GM06990 (cell line): ENCODE measurements at places on chromosomes 12 and 14.

DNA sequence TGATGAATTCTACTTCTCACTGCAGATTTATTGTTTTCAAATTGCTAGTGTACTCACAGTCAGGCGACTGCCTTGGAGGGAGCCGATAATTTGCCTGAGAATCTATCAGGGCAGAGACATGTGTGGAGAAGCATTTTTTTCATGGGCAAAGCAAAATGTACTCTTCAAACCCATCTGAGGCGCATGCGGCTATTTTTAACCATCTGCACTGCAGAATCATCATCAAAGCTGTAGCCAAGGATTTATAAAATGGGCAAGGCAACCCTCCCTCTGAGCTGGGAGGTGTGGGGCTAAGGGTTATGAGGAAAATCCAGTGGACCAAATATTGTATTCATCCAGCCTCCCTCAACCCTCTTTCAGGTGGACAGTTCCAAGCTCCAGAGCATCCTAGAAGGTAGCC is 37.7 kb downstream of the BEST3 start:
- DNase-seq = no peak

DNA sequence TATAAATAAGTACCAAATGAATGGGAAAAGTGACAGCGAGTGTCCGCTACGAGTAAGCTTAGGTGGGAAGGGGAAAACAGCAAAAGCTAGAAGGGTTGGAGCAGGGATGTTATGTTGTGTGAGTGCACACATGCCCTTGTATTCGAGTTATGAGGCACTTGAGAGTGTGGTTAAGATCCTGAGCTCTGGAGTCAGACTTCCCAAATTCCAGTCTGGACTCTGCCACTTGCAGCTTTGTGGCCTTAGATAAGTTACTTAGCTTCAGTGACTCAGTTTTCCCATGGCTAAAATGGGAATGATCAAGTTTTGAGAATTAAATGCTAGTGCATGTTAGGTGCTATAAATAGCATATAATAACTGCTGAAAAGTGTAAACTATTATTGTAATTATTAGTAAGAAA is 44.9 kb downstream of the KTN1 start:
- DNase-seq = no peak

- no peak for DNase-seq
Measured at GRCh38 chr12:124247331-124247730, 47.6 kb upstream of the RFLNA start.

- DNase-seq = no peak
Measured at GRCh38 chr12:52032446-52032803, 18.8 kb upstream of the NR4A1 start.

DNA sequence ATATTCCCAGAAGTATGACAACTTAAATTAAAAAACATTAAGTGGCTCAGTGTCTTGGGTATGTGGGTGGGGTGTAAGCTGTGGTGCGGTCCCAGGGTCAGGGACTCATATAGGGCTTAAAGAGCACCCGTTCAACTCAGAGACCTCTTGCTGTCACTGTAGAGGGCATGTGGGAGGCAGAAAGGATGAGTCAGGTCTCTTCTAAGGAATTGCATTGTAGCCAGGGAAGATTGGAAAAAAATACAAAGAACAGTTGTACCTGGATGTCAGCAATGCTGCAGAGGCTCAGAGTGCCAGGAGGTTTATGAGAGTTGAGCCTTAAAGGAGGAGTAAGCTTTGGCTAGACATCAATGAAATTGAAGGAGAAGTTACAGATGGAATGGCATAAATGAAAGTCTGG is 104.1 kb downstream of the MYRFL start:
- DNase-seq = no peak

GRCh38 chr14:86858031-86858430 is 1135.0 kb downstream of the GALC start:
- no peak for DNase-seq

DNA sequence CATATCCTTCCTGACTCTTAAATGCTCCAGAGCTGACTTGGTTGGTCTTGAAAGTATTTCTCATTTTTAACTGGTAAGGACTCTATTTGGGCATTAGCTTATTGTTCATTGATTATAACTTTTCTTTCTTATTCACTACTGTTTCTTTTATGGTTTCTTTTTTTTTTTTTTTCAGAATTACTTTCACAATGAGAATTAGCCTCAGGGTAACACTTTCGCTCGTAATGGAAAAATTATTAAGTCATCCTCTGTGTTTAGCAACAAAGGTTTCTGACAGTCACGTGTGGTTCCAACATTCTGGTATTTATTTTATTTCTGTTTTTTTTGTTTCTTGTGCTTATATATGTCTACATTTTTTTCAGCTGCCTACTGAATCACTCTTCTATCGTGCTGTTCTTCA is 80.0 kb downstream of the METTL25 start:
- no peak for DNase-seq

DNA sequence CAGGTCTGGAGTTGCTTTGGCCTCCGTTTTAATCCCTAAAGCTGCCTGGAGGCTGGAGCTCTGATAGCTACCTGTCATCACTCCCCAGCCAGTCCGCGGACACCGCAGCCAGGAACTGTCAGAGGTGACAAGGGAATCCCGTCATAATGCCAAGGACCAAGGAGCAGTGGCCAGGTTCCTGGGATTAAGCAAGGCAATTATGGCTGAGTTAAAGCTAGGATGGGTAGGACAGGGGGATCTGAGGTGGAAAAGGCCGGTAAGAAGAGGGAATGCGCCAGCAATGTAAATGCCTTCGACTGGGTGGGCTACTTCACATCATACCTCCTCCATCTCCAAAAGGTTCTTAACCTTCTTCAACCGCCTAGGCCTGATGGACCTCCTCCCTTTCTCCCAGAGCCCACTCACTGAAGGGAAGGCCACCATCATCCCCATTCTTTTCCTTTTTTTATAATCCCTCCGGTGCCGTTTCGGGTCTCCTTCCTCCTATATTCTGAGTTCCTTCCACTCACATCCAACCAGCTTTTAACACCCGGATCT is 1.9 kb downstream of the PPP1R3E start:
- DNase-seq = no peak

DNA sequence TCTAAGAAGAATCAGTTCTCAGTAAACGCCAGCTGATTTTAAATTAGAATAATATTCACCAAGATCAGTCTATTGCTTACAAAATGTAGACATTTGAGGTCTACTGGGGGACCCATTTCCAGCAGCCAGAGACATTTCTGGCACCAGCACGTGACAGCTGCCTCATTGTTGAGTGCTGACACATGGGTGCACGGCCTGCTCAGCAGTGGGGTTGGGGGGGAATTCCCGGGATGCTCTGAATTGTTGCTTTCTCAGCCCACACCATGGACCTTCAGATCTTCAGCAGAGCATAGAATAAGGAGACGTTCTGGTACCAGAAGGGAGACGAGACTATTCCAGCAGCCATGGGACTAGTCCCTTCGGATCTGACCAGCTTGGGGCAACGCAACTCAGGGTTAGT is 18.3 kb downstream of the PLEKHG7 start:
- no peak for DNase-seq

- DNase-seq = no peak
Measured at GRCh38 chr14:78567343-78567742, 397.2 kb downstream of the NRXN3 start.

DNA sequence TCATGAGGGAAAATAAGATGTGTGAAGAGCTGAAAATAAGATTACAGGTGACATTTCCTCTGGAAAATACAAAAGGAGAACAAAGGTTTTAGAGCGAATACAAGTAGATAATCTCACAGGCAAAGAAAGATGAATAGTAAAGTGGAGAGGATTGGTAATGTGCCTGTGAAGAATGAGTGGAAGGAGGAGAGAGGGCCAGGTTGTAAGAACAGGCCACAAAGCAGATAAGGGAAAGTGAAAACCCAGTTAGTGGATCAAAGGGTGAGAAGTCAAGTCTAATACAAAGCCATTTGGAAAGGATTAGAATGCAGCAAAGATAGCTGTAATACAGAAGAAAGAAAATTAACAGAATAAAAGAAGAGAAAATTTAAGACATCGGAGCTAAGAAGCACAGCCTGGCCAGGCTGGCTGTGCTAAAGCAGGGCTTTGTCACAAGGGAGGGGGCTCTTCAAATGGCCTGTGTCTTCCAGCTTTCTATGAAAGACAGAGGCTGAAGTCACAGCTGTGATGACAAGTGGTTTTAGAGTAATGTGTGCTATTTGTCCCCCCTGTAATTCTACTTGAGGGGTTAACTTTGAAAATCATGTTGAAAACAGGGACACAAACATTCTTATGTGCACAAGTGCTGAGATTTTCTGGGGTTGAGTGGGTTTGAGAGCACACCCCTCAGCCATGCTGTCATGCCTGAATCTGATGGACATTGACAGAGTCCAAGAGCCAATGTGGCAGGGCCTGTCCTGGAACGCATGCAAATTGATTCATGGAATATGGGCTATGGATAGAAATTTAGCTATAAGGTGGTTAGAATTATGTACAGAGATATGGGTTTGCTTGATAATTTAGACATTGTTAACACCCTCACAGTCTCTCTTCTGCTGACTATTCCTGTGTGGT is 344.5 kb upstream of the NAV3 start:
- no peak for DNase-seq

- DNase-seq = no peak
Measured at GRCh38 chr12:32155961-32156529, 49.4 kb downstream of the BICD1 start.

DNA sequence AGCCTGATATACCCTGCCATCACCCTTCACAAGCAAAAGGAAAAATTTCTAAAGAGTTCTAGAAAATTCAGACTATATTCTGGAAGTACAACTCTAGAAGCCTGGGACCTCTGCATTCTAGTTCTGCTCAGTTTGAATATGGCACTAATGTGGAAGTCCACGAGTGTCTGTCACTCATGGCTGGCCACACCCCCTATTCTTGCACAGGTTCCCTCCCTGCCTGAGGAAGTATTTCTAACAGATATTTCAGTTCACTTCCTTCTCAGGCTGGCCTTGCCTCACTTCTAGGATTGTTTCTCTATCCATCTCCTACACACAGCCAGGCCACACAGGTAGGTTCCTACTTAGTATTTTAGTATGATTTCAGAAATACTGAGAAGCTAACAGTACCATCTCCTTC is 67.4 kb downstream of the PHLDA1 start:
- DNase-seq = no peak

GRCh38 chr14:61644834-61645233 is 50.5 kb upstream of the HIF1A start:
- DNase-seq = no peak

GRCh38 chr12:9240776-9241175 is 32.6 kb upstream of the PZP start:
- no peak for DNase-seq

DNA sequence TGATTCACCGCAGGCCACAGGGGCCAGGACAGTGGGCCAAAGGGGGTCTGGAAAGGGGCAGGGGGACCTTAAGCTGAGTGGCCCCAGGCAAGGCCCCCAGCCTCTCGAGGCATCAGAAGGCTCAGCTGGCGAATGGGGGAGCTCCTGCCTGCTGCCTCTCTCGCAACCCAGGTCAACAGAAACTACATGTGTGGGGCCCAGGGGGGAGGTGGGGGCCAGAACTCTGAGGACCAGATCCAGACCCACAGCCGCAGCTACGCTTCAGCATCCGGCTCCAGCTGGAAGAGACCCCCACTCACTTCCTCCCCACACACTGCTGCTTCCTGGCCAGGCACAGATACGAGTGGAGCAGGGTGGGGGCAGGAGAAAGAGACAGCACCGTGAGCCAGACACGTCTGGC is 46.5 kb downstream of the NCOR2 start:
- no peak for DNase-seq

DNA sequence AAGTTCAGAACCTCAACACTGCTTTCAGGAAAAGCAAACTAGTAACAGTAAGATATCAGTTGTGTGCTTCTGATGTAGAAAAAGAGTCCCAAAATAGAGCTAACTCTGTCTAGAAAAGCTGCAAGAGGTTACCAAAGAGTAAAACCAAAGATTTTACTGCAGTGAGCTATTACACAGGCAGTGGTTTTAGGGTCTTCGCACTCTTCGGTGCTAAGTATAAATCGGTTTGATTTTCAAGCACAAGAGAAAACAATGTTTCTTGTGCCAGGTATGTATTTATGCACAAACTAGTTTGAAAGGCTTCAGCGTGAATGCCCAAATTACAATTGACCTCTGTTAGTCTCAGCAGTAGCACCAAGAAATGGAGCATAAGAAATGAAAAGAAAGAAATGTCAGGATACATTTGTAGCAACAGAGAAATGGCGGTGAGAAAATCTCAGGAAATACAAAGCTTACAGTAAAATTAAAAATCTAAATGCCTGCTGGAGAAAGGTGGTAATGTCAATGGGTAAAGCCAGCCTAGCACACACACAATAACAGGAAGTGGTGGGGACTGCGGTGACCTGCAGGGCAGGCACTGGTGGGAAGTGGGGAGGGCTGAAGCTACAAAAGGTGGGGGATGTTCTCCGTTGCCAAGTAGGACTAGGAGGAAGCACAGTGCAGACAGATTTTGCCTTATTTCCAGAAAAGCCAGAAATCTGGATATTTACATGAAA is 18.0 kb upstream of the DYRK2 start:
- peak; percentile 60 for DNase-seq

GRCh38 chr12:89370421-89370831 is 18.1 kb upstream of the DUSP6 start:
- no peak for DNase-seq

GRCh38 chr12:128068211-128068610 is 198.8 kb upstream of the TMEM132C start:
- no peak for DNase-seq

GRCh38 chr14:104295681-104296387 is 157.4 kb downstream of the KIF26A start:
- DNase-seq = no peak

DNA sequence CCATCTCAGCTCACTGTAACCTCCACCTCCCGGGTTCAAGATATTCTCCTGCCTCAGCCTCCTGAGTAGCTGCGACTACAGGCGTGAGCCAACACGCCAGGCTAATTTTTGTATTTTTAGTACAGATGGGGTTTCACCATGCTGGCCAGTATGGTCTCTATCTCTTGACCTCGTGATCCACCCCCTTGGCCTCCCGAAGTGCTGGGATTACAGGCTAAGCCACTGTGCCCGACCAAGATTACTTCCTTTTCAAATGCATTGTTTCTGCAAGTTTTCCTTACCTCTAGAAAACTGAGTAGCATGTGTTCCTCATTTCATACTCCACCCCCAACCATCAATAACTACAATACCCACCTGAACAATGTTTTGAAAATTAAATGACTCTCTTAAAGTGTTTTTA is 13.1 kb downstream of the ARF6 start:
- no peak for DNase-seq

DNA sequence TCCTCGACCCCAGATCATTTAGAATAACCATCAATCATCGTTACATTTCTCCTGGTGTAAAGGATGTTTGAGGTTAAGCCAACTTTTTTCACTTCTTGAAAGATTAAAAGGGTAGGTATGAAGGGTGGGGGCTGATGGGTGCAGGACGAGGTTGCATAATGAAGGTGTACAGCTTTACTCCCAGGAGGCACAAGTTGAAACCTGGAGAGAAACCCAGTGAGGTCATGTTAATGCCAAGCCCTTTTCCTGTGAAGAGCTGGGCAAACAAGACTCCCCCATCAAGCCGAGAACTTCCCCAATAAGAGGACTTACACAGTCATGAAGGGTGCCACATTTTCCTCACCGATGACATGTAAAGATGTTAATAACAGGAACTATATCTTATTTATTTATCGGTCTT is 84.3 kb downstream of the FZD10 start:
- DNase-seq = no peak

- DNase-seq = peak; percentile 18
Measured at GRCh38 chr14:61103541-61104339, 122.7 kb downstream of the SLC38A6 start.
